Foreskin melanocyte (primary cell): ENCODE measurements at places on chromosomes 4 and X.

- no peak for DNase-seq
These were observed 1064.7 kb upstream of the GRIA3 start for GRCh38 chrX:122119361-122119760.

DNA sequence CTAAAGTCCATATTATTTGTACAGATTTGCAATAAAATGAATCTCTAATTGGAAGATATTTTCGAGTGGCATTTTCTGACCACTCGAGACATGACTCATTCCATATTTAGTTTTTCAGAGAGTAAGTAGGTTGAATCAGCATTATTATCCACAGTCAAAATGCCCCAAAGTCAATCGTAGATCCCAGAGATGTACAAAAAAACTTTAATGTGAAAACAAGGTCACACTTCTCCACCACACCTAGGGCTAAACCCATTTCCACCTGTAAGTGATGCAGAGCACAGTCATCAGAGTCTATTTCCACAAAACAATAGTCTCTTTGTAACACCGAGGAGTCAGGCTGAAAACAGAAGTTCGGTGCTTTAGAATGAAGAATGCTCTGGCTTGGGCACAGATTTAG, 117.1 kb upstream of the TENM3 start:
- peak; percentile 27 for DNase-seq

- no peak for DNase-seq
These were observed 1.8 kb downstream of the FNIP2 start for GRCh38 chr4:158770671-158771070.

GRCh38 chr4:61067381-61067780, 132.7 kb upstream of the ADGRL3 start:
- no peak for DNase-seq

GRCh38 chrX:21355831-21356230, 18.4 kb upstream of the CNKSR2 start:
- DNase-seq: no peak

DNA sequence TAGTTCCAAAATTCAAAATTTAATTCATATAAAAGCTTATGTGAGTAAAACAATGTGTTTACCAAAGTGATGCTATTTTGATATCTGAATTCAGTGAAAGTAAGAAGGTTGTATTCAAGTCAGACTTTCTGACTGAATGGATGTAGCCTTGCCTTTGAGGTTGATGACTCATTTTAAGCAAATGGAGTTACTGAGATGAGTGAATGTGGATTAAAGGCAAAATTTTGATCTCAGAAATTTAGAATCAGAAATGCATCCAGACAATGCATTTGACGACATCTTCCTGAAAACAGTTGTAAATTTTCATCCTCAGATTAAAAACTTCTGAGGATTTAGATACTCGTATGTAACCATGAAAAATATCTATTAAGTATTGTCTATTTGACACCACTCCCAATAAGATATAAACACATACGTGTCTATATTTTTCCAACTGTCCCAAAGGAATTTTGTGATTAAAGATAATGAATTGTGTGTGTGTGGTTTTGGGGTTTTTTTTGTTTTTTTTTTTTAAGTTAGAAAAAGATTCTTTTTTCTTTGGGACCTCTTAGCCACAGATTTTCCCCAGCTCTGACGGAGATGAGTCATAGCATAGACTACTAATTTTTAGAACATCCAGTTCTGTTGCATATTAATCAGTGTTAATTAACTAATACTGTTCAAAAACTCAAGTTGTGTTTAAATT, 34.4 kb downstream of the NFKB1 start:
- peak; percentile 41 for DNase-seq

DNA sequence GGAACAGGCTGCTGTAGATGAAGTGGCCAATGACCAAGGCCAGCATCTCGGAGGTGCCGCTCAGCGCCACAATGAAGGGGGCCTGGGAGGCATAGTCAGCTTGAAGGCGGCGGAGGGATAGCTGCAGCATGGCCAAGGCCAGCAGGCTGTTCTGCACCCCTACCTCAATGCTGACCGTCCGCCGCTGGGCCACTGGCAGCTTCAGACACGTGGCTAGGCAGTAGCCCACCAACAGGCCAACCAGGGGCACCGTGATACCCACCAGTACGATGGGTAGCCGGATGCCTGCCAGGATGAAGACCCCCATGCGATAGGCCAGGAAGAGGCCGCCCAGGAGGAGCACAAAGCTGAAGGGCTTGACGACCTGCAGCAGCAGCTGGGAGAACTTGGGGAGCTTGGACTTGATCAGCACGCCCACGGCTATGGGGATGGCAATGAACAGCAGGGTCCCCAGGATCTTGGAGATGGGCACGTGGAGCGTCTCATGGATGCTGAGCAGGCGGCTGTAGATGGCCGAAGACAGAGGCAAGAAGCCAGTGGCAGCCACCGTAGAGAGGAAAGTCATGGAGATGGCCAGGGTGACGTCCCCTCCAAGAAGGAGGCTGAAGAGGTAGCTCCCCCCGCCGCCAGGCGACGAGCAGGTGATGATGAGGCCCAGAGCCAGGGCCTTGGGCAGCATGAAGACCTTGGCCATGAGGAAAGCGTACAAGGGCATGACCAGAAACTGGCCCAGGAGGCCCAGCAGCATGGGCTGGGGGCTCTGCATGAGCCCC, 1.3 kb upstream of the UBL4A start:
- DNase-seq: no peak
